Fibroblast of skin of scalp (primary cell): ENCODE measurements at places on chromosomes 11 and 22.

- DNase-seq: no peak
These were observed 22.2 kb upstream of the FGF19 start for GRCh38 chr11:69726019-69726418.

- DNase-seq: no peak
These were observed 5.4 kb downstream of the NADSYN1 start for GRCh38 chr11:71458146-71459070.

- DNase-seq: no peak
These were observed 43.1 kb upstream of the PPARA start for GRCh38 chr22:46107089-46107664.

DNA sequence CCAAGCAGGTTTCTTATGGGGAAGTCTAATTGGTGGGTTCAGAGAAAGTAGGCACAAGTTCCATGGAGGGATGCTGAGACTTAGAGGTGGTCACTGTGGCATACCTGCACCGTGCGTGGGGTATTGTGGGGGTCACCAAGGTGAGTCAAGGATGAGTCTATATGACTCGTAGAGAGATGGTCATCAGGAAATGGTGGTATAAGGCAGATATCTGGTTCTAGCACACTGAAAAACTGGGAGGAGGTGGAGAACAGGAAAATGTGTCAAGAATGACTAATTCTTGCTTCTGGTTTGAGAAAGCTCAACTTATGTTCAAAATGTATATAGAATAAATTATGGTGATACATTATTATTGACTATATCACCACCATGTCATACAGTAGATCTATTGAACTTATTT, 258.1 kb downstream of the RAB38 start:
- DNase-seq: no peak

DNA sequence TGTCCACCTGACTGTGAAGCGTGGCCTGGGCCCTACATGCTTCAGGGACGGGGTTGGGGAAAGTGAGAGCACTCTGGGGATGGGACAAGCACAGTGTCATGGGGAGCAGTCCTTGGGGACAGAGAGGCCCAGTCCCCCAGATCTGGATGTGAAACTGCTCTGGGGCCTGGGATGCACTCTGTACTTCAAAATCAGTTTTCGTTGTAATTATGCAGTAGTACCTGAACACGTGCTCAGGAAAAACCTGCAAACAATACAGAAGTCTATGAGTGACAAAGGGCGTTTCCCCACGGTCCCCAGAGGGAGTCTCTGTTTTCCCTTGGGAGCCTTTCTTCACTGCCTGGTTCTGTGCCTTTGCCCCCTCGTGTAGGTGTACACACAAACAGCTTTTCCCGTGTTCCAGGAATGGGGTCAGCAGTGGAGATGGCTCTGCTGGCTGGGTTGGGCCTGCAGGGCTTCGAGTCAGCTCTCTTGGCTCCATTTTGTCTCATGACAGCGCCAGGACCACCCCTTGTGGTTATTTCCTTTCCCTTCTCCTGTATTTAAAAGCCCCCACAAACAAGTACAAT, 5.2 kb upstream of the TNFRSF13C start:
- no peak for DNase-seq

DNA sequence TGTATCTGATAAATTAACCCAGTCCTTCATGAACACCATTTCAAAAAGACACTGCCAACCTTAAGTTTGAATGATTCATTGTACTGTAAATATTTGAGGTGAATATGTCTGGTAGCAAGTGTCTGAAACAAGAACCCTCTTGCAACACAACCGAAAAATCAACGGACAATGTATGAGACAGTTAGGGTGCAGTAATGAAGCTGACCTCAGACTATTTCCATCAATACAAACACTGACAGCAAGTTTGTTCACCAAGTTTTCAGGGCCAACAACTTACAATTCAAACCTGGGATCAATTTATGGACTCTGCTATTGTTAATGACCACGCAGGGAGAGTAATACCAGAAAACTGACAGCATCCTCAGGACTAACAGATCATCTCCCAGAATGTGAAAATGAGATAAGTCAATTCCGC, 126.3 kb downstream of the CADM1 start:
- DNase-seq: no peak

DNA sequence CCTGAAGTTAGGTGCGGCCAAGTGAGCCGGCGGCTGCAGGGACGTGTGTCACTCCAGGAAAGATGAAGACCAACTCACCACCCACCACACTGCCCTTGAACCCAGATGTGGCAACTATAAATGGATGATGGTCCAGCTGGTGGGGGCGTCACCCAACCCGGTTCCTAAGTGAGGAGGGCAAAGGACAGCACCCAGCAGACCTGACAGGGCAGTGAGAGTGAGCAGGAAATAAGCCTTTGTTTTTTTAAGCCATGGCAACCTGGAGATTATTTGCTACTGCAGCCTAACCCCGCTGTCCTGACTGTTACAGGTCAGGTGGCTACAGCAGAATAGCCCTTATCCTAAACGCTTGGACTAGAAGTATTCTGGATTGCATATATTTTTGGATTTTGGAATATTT, 228.9 kb downstream of the CTTN start:
- no peak for DNase-seq

- DNase-seq: no peak
These were observed 49.8 kb downstream of the OSBPL5 start for GRCh38 chr11:3115321-3115720.

DNA sequence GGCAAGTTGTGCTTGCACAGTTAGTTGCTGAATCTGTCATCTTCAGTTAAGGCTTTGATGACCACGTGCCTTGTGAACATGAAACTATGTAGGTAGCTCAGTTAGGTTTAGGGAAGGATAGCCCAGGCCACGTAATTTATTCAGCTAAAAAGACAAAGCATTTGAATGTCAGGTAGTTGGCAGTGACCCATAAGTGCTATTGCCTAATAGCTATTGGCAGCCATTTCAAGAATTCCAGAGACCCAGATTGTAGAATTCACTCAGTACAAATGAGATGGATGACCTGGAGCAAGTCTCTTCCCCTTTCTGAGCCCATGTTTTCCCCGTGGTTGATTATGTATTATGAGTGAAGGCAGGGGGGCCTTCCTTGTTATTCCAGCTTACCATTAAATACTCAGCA, 265.3 kb upstream of the ANO5 start:
- DNase-seq: no peak

GRCh38 chr11:95976550-95976949, 52.6 kb upstream of the MTMR2 start:
- DNase-seq: no peak

DNA sequence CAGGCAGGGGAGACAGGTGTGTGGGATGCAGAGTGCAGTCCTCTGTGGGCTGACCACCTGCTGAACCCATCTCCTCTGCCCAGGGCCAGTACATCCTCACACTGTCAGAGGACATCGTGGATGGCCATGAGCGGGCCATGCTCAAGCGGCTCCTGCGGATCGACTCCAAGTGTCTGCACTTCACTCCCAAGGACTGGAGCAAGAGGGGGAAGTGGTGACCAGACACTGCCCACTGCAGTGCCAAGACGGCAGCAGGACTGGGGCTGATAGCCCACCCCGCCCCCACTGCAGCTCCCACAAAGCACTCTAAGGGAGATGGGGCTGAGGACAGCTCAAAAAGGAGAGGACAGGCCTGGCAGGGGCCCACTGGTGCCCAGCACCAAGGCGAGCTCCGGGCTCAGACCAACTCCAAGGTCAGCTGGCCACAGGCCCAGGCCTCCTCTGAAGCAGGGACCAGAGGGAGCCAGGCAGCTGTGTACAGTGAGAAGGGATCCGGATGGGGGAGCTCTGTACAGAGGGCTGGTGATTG, 1.6 kb downstream of the RNASEH2C start:
- no peak for DNase-seq

GRCh38 chr11:12674936-12675696, 895 bp downstream of the TEAD1 start:
- DNase-seq: no peak

DNA sequence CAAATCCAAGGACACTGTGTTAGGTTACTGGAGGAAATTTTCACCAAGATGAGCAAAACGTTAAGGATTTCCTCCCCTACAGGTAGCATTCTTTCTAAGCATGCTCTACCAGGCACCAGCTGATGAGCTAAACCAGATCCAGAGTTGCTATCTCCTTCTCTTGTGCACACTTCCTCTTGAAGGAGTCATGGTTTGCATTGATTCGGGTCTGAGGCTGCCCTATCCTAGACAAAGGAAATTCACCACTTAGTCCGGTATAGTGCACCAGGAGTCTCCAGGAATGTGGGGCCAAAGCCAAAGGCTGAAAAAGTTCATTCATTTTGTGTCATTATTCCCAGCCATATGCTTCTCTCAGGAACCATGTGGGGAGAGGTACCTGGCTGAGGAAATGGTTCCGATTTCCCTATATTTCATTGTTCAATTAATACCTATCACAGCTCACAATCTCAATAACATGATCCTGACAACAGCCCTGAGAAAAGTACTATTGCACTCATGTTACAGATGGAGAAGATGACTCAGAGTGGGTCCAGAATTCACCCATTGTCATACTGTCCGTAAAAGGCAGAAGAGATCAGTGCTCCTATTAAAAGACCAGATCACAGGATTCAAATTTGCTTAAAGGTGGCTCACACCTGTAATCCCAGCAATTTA, 39.1 kb downstream of the SLC35F2 start:
- DNase-seq: no peak

- DNase-seq: no peak
These were observed 14.0 kb downstream of the USP35 start for GRCh38 chr11:78202733-78203167.

DNA sequence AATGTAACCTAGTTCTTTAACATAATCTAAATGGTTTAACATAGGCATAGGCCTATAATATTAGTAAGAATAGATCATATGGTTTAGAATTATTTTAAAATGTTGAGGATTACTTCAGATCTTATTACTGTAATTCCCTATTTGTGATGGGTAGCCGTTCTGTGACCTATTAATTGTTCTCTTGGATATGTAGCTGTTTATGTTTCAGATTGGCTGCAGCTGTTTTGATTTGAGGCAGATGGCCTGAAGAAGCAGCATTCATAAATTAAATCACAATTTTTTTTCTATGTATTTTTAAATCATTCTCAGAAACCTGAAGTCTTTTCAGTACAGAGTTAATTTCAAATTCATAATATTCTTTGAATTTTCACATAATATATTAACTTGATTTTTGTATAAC, 104.5 kb downstream of the PDE3B start:
- DNase-seq: no peak

GRCh38 chr11:18748766-18749365, 22.9 kb upstream of the IGSF22 start:
- DNase-seq: no peak

DNA sequence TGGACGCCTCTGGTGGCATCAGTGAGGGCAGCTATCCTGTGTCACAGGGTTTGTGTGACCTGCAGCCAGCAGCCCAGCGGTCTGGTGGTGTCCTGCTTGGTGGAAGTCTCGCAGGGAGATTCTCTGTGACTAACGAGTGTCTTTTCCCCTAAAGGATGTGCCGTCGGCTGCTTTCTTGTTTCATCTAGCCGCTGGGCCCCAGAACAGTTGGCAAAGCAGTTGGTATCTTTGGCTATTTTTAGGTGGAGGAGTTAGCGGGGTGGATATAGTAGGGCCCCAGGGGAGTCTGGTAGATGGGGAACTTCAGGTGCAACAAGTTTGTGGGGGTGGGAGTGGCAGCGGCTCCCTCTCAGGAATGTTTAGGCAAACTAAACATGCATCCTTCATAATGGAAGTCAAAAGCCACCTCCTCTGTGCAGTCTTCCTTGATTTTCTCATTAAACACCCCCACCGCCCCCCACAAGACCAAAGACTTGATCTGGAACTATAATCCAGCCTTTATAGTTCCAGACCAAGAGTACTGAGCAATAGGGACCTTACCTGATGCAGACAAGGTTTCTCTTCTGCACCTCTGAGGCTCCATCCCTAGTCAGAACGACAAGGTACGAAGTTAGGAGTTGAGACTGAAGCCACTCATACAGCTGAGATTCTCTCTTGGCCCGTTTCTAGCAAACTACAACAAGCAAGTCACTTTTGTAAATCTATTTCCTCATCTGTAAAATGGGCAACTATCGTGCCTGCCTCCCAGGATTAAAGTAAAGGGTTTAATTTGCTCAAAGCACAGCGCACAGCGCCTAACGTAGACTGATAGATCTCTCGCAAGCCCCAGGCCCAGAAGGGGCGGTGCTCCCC, 1.1 kb upstream of the PELI3 start:
- DNase-seq: no peak

DNA sequence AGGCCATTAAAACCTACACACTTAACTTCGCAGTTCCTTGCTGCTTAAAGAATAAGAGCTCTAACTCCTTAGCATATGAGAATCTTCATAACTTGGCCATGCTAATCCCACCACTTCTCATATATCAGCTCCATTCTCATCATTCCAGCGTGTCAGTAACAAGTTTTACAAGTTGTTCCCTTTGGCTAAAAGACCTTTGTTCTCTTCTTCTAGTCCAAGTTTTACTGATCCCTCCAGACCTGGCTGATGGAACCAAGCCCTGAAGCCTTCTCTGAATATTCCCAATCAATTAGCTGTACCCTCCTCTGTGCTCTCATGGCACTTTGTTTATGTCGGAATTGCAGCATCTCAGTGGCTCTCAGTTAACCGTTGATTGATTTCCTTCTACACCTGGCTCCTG, 35.8 kb downstream of the GAB2 start:
- DNase-seq: no peak

- DNase-seq: no peak
These were observed 2.0 kb downstream of the MOGAT2 start for GRCh38 chr11:75719340-75720239.

DNA sequence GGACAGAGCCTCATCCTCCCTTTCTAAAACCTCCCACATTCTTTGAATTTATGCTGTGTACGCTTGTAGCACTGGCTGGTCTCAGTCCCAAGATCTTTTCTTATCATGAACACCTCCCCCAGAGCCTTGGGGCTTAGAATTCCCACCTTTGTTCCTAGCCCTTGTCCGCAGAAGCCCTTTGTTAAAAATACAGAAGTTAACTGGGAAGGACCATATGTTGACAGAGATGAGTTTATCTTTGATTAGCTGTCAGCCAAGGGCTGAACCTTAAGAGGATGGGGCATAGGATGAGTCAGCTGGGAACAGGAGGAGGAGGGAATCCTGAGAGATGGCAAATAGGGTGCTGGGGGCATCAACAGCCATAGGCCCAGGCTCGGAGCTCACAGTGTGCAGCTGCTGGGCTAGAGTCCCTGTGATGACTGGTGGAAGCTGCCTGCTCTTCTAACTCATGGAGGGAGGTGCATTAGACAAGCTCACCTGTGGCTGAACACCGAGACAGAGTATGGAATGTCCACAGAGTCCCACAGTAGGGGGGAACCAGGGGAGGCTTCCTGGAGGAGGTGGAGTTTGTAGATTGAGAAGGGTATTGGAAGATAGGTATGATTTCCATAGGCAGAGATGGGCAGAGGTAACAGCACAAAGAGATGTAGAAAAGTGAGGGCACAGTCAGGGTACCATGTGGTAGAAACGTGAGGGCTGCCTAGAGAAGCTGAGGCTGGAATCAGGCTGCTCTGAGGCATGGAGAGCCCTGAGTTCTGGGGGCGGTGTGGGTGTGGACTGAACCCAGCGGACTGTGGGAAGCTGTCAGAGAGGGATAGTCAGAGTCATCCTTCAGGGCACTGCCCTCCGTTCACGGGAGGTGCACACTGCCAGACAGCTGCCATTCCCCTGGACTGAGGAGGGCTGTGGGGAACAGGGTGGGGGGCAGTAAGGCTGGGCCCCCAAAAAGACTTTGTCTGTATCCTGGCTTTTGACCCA, 9.9 kb downstream of the MICAL2 start:
- DNase-seq: no peak

- no peak for DNase-seq
These were observed 1.0 kb upstream of the GTPBP1 start for GRCh38 chr22:38704654-38705234.

- DNase-seq: no peak
These were observed 1339.8 kb downstream of the LRRC4C start for GRCh38 chr11:40119661-40120060.
